Caco-2 (cell line): ENCODE measurements at places on chromosomes 1 and 21.
A peak's percentile ranks its signal among the peaks of the same experiment; 100 is the strongest.

- peak; percentile 40 for DNase-seq
Measured at GRCh38 chr1:151790940-151791651, 796 bp upstream of the TDRKH start.

DNA sequence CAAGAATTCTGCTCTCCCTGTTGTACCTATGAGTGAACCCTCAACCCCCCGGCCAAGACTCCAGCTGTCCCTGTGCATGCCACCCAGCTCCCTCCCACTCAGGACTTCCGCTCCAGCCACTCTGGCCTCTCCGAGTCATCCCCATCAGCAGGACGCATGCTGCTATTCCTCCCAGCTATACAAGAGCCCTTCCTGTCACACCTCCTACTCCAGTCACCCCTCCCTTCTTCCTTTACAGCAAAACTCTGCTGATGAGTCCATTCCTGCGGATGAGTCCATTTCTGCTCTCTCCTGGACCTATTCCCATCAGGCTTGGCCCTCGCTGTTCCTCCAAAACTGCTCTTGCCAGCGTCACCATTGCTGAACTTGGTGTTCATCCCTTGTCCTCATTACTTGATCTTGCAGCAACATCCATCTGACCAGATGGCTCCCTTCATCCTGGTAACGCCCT is 42.2 kb downstream of the H3-3A start:
- no peak for DNase-seq

- DNase-seq: no peak
Measured at GRCh38 chr1:75770761-75771160, 15.3 kb upstream of the RABGGTB start.

DNA sequence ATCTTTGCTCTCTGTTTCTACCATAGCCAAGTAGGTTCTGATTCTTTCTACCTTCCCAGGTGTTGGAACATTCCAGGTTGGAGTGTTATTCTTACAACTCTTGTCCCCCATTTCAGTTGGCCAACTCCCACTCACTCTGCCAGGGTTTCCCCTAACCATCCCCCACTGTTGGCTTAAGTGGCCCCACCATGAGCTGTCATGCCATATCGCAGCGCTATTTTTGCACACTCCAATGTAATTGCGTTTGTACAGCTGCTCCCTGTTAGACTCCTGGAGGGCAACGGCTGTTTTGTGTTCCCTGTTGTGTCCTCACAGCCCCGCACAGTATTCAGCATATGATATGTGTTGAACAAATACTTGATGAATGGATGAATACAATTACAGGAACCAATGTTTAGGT is 117.7 kb upstream of the ETS2 start:
- DNase-seq: no peak

DNA sequence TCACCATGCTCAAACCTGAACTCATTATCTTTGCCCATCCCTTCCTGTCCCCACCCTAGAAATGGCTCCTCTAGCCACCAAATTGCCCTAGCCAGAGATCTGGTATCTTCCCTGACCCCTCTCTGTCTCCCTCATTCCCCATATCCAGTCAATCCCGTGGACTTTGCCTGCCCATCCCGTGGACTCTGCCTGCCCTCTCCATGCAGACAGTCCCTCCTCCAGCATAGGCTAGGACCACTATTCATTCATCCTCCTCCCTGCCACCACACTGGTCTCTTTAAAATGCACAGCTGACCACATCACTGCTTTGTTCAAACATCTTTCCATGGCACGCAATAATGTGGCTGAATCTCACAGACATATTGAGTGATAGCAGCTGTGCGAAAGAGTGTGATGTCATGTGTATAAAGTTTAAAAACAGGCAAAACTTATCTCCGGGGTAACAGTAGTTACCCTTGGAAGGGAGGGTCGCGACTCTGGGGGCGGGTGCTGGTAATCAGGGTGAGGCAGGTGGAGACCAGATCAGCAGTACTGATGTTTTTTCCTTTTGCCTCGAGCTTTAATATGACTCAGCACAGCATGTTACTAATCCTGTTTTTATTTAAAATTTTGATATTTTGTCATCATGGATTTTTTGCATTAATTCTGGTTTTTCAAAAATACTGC is 4.8 kb upstream of the SLC2A1 start:
- DNase-seq: no peak

DNA sequence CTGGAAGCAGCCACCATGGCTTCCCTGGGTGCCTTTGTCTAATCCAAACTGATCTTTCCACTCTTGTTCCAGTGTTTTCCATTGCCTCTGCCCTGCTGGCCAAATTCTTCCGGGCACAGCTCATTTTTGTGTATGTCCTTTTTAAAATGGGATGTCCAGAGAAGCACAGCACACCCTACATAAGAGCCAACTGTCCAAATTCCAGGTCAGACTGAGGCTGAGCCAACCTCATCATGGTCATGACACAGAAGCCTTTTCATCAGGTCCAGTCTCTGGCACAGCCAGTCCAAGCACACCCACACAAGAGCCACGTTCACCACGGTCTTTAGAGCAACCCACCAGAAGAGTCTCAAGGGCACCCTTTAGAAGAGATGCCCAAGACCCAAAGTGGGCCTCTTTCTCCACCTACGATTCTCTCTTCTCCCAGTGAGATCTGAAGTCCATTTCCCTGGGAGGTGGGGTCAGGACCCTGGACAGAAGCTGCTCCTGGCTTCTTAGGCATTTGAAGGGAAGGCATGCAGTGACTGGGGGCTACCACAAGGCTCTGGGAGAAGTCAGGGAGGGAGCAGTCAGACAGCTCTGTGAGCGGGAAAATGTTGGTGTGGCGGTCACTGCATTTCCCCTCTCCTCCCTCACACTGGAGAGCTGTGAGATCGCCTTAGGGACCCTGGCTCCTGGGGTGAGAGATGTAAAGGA is 53.2 kb downstream of the SYT2 start:
- DNase-seq: peak; percentile 73
